ENCODE measurements at places on chromosomes 4 and X.

GRCh38 chrX:1178580-1179057 lies 33.8 kb downstream of the CRLF2 start:
- DNase-seq: no peak

GRCh38 chr4:42345962-42346544 lies 51.2 kb upstream of the SHISA3 start:
- DNase-seq: no peak

- DNase-seq: no peak
These were observed 106.4 kb downstream of the SH3BGRL start for GRCh38 chrX:81308086-81308829.

DNA sequence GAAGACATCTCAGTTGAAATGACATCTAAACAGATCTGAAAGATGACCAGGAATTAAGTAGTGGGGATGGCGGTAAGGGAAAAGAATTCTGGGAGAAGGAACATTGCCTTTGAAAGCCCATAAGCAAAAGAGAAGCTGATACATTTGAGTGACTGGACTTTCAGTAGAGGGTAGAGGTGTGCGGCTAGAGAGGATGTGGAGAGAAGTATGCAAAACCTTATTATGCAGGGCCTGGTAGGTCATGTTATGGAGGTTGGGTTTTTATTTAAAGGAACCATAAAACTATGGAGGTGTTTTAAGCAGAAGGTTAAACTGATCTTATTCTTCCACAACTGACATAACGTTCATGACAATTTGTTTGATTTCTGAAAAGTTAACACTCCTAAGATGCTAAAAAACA lies 36.3 kb downstream of the RPS6KA3 start:
- DNase-seq: no peak

GRCh38 chr4:138174981-138175794 lies 67.0 kb downstream of the SLC7A11 start:
- peak; percentile 32 for DNase-seq

DNA sequence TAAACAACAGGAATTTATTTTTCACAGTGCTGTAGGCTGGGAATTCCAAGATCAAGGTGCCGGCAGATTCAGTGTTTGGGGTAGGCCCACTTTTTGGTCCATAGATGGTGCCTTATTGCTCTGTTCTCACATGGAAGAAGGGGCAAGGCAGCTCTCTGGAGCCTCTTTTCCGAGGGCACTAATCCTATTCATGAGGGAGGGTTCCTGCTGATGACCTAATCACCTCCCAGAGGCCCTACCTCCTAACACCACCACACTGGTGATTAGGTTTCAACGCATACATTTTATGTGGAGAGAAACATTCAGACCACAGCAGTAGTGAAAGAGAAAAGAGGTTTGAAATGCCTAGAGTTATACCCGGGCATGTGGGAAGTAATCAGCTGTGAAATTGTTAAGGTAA lies 1.4 kb upstream of the POLA1 start:
- no peak for DNase-seq

DNA sequence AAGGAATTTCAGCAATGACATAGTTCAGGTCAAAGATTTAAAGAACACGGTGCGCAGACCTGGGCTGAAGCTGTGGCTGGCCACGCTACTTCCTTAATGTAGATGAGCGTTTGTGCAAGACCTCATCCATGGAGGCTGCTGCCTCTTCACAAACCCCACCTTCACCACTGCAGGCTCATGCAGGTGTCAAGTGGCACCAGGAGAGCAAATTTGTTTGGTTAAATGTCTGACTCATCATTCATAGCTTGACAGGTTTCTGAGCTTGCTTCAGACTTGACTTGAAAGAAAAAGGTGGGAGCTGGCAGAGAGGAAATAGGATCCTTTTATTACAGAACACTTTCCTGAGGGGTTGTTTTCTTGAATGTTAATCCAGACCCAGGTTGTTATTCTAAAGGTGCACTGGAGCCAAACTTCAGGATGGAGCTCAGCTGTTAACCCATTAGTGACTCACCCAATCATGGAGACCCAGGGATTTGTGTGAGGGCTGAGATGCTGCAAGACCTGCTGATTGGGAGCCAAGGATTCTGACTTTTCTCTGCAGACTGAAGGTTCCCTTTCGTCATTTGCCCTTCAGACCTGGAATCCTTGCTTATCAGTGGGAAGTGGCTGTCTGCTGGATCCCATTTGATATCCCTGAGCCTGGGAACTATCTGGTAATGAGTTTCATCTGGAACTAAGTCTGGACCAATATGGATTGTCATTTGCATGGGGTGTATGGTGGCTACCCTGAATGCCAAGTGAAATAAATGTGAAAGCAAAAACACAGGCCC lies 315.3 kb downstream of the PTTG2 start:
- DNase-seq: peak; percentile 90

DNA sequence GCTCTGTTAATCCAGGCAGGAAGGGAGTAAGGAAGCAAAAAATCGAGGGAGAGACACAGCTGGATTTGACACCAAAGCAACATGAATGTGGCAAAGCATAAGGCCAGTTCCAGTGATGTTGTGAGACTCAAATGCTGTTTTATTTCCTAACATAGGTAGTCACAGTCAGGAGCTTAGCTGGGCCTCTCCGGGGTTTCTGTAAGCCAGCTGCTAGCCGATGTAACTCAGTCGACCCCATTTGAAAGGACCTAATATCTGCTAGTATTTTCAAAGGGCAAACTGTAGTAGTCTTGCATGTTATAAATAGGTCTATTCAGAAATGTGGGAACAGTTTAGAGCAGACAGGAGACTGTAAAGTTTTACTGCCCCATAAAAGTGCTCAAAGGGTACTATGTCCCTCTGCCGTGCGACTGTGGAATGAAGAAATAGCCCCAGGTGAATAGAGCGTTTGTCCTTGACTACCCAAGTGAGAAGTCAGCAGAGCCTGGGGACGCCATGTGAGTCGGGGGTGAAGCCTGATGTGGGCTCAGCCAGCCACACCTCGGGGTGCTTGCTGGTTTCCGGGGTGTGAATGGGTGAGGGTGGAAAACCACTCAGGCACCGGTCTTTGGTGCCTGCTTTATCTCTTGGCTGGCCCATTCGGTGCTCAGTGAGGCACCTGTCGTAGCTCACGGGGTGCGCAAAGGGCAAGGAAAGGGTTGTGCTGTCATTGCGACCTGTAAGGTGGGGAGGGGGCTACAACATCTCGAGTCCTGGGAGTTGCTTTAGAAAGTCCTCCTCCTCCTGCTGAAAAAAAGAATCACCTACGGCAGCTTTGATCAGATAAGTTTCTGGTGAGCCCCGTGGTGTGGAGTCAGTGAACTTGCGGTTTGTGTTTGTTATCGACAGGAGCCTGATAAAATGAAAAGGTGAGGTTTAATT lies 745 bp downstream of the TRIM2 start:
- DNase-seq: no peak

DNA sequence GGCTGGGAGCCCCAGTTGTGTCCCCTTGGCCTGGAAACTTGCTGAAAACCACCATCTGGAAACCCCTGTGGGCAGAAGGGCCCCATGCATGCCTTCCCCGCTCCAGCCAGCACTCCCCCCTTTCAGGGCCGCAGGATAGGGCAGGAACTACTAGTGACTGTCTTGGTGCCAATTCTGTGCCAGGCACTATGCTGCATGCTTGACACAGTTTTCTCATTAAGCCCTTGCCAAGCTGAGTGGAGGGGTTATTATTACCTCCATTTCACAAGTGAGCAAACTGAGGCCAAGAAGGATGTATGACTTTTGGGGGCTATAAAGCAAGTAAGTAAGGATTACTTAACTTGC lies 73.6 kb upstream of the PJA1 start:
- no peak for DNase-seq

- DNase-seq: no peak
These were observed 87.9 kb upstream of the WDR1 start for GRCh38 chr4:10204401-10205058.

- DNase-seq: no peak
These were observed 4.8 kb downstream of the CXCL3 start for GRCh38 chr4:74033739-74034138.

DNA sequence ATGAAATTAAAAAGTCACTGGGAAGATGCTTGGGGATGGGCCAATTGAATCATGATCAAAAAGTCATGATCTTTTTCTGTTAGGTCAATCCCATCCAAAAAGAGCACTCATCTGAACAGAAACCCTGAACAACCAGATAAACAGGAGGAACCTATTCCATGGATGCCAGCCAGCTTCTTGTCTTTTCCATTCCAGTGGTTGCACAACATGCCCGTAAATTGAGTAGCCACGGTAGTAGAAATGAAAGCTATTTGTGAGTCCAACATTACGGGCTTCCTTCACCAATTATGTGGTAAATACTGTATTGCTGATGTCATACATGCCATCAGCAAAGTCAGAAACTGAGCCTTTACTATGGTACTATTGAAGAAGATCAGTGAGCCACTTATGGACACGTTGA lies 982.4 kb upstream of the HS3ST1 start:
- no peak for DNase-seq

DNA sequence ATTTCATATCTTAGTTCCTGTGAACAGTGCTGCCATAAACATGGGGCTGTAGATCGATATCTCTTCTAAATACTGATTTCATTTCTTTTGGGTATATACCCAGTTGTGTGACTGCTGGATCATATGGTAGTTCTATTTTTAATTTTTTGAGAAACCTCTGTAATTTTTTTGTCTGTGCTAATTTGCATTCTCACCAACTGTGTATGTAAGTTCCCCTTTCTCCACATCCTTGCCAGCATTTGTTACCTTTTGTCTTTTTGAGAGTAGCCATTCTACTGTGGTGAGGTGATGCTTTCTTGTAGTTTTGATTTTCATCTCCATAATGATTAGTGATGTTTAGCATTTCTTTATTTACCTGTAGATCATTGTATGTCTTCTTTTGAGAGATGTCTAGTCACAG lies 2086.5 kb upstream of the TENM3 start:
- DNase-seq: no peak

- no peak for DNase-seq
These were observed 98.2 kb downstream of the USP46 start for GRCh38 chr4:52560844-52561280.

- no peak for DNase-seq
These were observed 41.6 kb downstream of the MTM1 start for GRCh38 chrX:150610043-150610442.

- DNase-seq: no peak
These were observed 172.5 kb downstream of the PCDH18 start for GRCh38 chr4:137359691-137360315.

DNA sequence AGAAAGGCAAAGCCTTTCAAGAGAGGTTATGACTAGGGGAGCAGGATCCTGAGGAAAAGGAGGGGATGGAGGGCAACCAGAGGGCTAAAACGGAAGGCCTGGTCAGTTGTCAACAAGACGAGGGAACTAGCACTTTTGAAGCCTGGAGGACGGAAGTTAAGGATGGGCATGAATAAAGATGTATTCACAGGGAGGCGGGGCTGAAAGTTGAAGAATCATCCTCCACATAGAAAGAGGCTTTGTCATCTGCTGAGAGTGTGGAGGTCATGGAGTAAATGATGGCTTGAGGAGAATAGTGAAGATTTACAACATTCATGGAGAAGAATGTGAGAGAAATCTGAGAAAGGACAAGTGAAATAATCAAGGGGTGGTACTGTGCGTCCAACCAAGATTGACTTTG lies 137.5 kb downstream of the MAGEB17 start:
- no peak for DNase-seq

DNA sequence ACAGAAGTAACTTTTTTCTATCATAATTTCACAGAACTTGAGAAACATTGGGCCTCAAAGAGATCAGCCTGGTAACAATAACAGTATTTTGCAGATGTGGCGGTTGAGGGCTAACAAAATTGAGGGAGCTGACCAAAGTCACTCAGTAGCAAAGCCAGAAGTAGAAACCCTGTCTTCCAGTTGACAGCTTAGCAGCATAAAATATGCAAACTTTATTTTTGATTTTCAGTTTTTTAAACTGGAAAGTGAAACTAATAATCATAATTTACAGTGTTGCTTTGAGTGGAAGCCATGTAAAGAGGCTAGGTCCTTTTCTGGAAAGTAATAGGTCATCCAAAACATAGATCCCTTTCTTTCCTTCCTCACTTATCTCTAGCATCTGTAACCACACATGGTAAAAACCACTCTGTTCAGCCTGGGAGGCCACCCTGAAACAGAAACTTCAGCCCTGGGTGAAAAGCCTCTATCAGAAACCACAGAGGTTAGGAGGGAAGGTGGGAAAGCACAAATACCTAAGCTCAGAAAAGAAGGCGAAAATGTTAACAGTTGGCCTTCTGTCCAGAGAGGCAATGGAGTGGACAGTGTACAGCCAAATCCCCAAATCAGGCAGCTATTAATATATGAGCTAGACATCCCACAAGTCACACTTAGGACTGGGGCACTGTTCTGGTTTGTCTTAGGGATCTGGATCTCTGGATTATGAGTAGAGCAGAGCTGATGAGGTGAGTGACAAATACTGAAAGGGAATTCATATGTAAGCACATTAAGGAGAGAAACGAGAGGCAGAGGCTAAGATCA lies 61.1 kb upstream of the ARSJ start:
- DNase-seq: no peak

DNA sequence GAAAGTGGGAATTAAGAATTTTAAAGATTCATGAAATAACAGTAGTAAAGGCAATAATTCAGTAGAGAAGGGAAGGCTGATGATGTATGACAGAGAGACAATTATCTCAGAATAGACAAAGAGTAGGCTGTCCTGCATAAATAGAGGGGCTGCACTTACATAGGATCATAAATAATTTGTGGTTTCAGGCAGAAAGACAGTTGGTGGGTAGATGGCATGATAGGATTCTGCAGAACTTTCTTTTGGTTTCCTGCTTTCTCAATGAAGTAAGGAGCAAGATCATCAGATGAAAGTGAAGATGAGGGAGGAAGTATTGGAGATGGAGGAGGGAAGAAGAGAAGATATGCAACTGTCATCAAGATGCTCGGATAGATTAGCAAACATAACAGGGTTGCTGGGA lies 604.9 kb upstream of the ZFP42 start:
- no peak for DNase-seq

DNA sequence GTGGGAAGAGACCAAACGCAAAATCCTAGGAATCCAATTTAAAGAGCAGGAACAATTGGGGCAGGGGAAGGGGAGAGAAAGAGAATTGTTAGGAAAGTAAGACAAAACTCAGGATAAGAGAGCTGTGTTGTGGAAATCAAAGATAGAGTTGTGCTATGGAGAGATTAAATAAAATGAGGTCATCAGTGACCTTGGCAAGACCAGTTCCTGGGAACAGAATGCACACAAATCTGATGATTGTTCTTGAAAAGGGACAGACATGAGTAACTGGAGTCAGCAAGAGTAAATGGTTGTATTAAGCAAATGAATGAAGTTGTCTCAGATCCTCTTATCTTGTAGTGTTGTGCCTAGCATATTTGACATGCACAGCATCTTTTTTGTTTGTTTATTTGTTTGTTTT lies 267.4 kb downstream of the IL1RAPL1 start:
- DNase-seq: no peak

GRCh38 chr4:7539186-7539585 lies 104.5 kb upstream of the PSAPL1 start:
- DNase-seq: no peak
